A549 treated with AZD2906 at 1 μM for 4 hours (cell line): ENCODE measurements at places on chromosomes 2 and 18. TPM values are rescaled to one million over a fixed set of nuclear protein-coding genes. Genes with fewer than 3 reads are reported as not detected.

NYAP2 gene
- 0.02 TPM in 2 of 5 replicates, not detected in the others for total RNA-seq

CPLX4 gene
- total RNA-seq = not detected in 5 replicates

DHX57 gene
- total RNA-seq = 17.3 to 21.0 TPM (median 17.9 TPM) in 5 replicates

SERPINB11 gene
- total RNA-seq = 0.03 to 0.16 TPM in 2 of 5 replicates, not detected in the others

RNF138 gene
- 11.8 to 13.5 TPM (median 12.9 TPM) in 5 replicates for total RNA-seq

SPHKAP gene
- 0.01 TPM in 1 of 5 replicates, not detected in the others for total RNA-seq

ASNSD1 gene
- 28.5 to 41.3 TPM (median 33.0 TPM) in 5 replicates for total RNA-seq

CPS1 gene
- 10.9 to 16.3 TPM (median 14.8 TPM) in 5 replicates for total RNA-seq

FKBP1B gene
- 11.5 to 12.2 TPM (median 11.8 TPM) in 5 replicates for total RNA-seq

ALK gene
- not detected in 5 replicates for total RNA-seq

DNAJC5G gene
- total RNA-seq = not detected in 5 replicates

LHCGR gene
- not detected in 5 replicates for total RNA-seq

PLCL1 gene
- 0.02 TPM in 1 of 5 replicates, not detected in the others for total RNA-seq

MAP3K19 gene
- not detected in 5 replicates for total RNA-seq

IL18RAP gene
- 0.03 to 0.25 TPM (median 0.09 TPM) in 4 of 5 replicates, not detected in the other for total RNA-seq

CHMP1B gene
- 37.8 to 48.3 TPM (median 41.8 TPM) in 5 replicates for total RNA-seq

GALNT5 gene
- total RNA-seq = 1.6 to 2.3 TPM (median 1.8 TPM) in 5 replicates

PTH2R gene
- total RNA-seq = not detected in 5 replicates

TMEM200C gene
- 0.01 to 0.05 TPM in 2 of 5 replicates, not detected in the others for total RNA-seq

DYSF gene
- total RNA-seq = 0.44 to 0.90 TPM (median 0.81 TPM) in 5 replicates

NETO1 gene
- not detected in 5 replicates for total RNA-seq

GNLY gene
- 0.20 to 0.45 TPM (median 0.35 TPM) in 4 of 5 replicates, not detected in the other for total RNA-seq

UGT1A10 gene
- total RNA-seq = 0.03 to 0.14 TPM (median 0.08 TPM) in 4 of 5 replicates, not detected in the other

NR4A2 gene
- total RNA-seq = 1.6 to 2.3 TPM (median 2.0 TPM) in 5 replicates

SERPINB3 gene
- total RNA-seq = 0.06 to 0.14 TPM (median 0.09 TPM) in 5 replicates

ALPI gene
- total RNA-seq = 0.05 TPM in 1 of 5 replicates, not detected in the others

FAM237A gene
- not detected in 5 replicates for total RNA-seq

WDR33 gene
- total RNA-seq = 18.2 to 22.8 TPM (median 22.3 TPM) in 5 replicates

NBEAL1 gene
- 3.1 to 5.0 TPM (median 4.0 TPM) in 5 replicates for total RNA-seq

FSHR gene
- total RNA-seq = not detected in 5 replicates

ALKAL2 gene
- total RNA-seq = not detected in 5 replicates

YES1 gene
- total RNA-seq = 16.8 to 29.5 TPM (median 20.9 TPM) in 5 replicates

MEMO1 gene
- total RNA-seq = 73.1 to 88.6 TPM (median 74.5 TPM) in 5 replicates

ONECUT2 gene
- total RNA-seq = 0.27 to 0.54 TPM (median 0.29 TPM) in 5 replicates

CFAP65 gene
- 0.11 to 0.32 TPM (median 0.17 TPM) in 5 replicates for total RNA-seq

TSHZ1 gene
- 5.1 to 6.5 TPM (median 5.7 TPM) in 5 replicates for total RNA-seq

VWC2L gene
- total RNA-seq = not detected in 5 replicates

PLEKHH2 gene
- total RNA-seq = 1.6 to 2.1 TPM (median 1.9 TPM) in 5 replicates

CLEC4F gene
- total RNA-seq = not detected in 5 replicates

SFTPB gene
- total RNA-seq = 0.10 to 0.25 TPM (median 0.12 TPM) in 5 replicates

CERKL gene
- 0.30 to 0.46 TPM (median 0.33 TPM) in 5 replicates for total RNA-seq

SAG gene
- total RNA-seq = not detected in 5 replicates

MYO5B gene
- total RNA-seq = 6.7 to 8.7 TPM (median 8.0 TPM) in 5 replicates

PRPF40A gene
- 66.1 to 83.6 TPM (median 79.7 TPM) in 5 replicates for total RNA-seq

ACVR2A gene
- total RNA-seq = 2.9 to 4.2 TPM (median 3.2 TPM) in 5 replicates

GMCL1 gene
- 9.0 to 11.6 TPM (median 10.0 TPM) in 5 replicates for total RNA-seq

IL18R1 gene
- 1.0 to 1.4 TPM (median 1.4 TPM) in 5 replicates for total RNA-seq

GALNT14 gene
- total RNA-seq = 42.1 to 47.2 TPM (median 44.8 TPM) in 5 replicates

INO80D gene
- 1.5 to 2.1 TPM (median 1.6 TPM) in 5 replicates for total RNA-seq

PTPRN gene
- 0.95 to 1.5 TPM (median 1.3 TPM) in 5 replicates for total RNA-seq

HOXD12 gene
- total RNA-seq = not detected in 5 replicates

TRIM54 gene
- 0.82 to 1.2 TPM (median 0.95 TPM) in 5 replicates for total RNA-seq

TTC21B gene
- 2.8 to 6.0 TPM (median 3.9 TPM) in 5 replicates for total RNA-seq

MC5R gene
- total RNA-seq = 0.03 to 0.06 TPM (median 0.05 TPM) in 3 of 5 replicates, not detected in the others

GAREM2 gene
- total RNA-seq = 6.1 to 8.0 TPM (median 7.4 TPM) in 5 replicates

PAX8 gene
- total RNA-seq = 0.51 to 0.98 TPM (median 0.76 TPM) in 5 replicates
